AG09309 (cell line): ENCODE measurements at places on chromosomes 4 and X.

GRCh38 chr4:147778942-147779341 lies 47.1 kb downstream of the ARHGAP10 start:
- no peak for DNase-seq

DNA sequence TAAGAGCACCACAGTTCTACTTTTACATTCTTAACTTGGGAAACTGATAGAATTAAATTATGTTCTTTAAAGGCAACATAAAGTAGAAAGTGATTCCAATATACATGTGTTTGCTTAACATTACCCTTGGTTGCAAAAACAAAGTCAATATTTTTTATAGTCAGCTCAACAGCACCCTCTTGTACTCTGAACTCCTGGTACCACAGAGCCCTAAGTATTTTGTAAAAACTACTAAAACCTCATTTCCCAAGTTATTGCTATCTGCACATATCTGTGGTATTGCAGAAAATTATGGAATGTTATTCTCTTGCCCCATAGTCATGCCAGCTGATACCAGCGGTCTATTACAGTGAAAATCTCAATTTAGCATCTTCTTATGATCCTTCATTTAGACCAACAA lies 2.9 kb downstream of the KIF4A start:
- no peak for DNase-seq

DNA sequence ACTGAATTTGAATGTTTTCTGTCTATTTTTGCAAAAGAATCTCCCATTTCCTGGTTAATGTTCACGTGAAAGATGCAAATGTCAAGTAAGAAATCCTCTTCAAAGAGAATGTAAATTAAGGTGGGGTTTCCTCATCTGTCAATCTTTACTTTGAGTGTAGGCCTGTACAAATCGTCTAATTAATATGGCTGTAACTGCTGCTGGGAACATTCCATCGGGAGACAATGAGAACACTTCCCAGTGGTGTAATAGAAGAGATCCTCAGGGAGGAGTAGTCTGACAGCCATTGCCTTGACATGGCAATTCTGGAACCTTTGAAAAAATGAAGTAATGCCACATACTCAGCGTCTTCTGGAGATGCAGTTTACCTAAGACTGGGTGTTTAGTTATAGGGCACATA lies 3.7 kb downstream of the EREG start:
- DNase-seq: no peak

GRCh38 chr4:172951679-172952451 lies 216.7 kb upstream of the GALNT7 start:
- no peak for DNase-seq

- DNase-seq: peak; percentile 88
Observed at GRCh38 chrX:131792356-131792749, 230.7 kb upstream of the STK26 start.

DNA sequence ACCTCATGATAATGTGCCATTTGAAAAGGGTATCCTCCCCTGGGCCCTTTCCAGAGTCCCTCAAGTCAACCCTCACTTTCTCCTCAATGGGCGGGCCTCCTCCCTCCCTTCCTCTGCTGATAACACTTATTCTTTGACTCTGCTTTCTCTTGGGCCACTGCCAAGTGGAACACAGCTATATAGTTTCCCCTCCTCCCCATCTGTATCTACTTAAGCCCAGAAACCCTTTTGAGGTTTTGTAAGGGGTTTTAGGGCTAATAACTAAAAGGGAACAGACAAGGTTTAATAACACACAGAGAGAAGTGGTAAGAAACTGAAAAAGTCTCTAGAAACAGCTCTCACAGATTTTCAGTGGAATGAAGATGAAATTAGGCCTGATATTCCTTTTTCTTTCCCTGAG lies 116.7 kb downstream of the GPC3 start:
- no peak for DNase-seq

DNA sequence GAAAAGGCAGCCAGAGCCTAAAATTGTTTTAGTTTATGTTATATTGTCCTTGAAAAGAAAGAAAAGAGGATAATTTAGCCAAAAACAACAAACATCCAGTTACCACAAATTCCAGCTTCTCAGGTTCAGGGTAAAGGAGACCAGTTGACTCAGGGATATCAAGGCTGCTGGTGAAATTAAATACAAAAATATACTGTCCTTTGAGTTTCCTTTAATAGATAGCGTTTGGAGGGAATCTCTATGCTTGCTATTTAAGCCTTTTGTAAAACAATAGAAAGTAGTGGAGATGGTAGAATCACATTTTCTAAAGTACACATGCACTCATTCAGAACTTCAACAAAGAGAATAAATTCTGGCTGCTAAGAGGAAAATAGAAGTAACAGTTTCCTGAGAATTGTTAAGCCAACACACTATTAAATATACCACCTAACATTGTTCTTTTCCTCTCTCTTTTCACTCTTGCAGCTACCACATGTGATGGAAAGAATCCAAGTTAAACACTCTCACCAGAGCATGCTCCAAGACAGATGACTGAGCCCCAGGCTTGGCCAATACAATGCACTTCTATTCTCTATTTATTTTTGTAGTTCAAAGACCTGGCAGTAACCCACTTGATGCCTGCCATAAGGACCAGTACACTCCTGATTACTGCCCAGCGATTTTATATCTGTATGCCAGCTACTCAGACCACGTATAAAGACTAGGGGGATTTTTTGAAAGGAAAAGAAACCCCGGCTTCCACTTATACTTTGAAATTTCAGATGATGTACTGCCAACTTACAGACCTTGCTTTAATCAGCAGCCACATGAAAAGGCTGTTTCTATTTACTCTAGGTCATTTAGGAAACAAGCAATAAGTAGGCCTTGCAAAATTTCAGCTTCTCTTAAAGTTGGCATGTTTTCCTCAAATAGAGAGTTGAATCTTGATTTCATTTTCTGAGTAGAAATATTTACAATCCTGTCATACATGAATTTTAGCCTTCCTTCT lies 756.9 kb downstream of the FAT4 start:
- DNase-seq: peak; percentile 18

GRCh38 chr4:56220261-56220660 lies 167.0 kb downstream of the AASDH start:
- no peak for DNase-seq

GRCh38 chrX:13131396-13132137 lies 87.1 kb upstream of the FAM9C start:
- DNase-seq: no peak

DNA sequence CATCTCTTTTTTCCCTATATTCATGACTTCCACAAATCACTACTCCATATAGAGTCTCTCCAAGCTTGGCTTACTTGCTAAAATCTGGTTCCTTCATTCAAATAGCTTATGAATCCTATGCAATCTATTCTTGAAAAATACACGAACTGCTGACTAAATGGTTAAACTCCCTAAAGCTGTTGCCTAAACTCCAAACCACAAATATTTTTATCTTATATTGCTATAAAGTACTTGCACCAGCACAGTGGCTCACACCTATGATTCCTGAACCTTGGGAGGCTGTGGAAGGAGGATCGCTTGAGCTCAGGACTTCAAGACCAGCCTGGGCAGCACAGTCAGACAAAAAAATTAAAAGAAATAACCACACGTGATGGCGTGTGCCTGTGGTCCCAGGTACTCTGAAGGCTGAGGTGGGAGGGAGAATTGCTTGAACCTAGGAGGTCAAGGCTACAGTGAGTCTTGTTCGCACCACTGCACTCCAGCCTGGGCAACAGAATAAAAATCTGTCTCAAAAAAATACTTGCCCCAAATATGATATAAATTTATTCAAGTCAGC lies 2.2 kb downstream of the FBXO8 start:
- no peak for DNase-seq

DNA sequence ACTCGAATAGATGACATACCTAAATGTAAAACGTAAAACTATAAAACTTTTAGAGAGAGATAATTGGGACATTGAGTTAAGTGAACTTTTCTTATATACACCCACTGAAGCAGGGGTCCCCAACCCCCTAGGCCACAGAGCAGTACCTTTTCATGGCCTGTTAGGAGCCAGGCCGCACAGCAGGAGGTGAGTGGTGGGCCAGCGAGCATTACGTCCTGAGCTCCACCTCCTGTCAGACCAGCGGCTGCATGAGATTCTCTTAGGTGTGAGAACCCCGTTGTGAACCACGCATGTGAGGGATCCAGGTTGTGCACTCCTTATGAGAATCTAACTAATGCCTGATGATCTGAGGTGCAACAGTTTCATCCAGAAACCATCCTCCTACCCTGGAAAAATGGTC lies 114.8 kb downstream of the HMX1 start:
- DNase-seq: no peak

- DNase-seq: no peak
Observed at GRCh38 chrX:25279510-25279909, 263.7 kb upstream of the ARX start.

DNA sequence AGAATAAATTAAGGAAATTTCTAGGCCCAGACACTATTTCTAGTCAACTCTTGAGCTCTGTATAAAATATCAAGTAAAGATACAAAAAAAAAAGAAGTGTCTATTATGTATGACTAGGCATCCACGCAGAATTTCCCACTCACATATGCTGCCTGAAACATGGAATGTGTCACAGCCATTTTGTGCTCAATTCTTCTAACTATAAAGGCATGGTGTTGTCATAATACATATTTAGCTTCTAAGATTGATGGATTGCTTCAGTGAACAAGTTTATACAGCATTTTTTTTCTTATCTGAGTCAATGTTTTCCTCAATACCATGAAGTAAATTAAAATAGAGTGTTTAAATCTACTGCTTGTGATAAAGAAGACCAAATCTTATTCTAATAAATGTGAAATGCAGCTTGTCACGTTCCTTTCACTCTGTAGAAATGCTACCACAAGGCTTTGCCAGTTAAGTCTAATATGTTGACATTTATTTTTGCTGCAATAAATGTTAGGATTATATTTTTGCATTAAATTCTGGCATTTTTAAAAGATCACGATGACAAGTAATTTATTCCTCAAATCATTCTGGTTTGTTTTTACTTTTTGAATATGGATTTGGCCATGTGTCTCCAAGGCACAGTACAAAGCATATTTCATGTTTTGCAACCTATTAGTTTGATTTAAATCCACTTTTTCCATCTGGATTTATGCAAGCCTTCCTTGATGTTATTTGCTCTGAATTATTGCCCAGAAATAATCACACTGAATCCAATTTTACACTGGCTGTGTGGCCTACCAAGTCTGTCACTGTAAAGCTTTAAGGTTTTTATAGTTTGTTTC lies 1829.0 kb upstream of the PCDH7 start:
- DNase-seq: no peak

DNA sequence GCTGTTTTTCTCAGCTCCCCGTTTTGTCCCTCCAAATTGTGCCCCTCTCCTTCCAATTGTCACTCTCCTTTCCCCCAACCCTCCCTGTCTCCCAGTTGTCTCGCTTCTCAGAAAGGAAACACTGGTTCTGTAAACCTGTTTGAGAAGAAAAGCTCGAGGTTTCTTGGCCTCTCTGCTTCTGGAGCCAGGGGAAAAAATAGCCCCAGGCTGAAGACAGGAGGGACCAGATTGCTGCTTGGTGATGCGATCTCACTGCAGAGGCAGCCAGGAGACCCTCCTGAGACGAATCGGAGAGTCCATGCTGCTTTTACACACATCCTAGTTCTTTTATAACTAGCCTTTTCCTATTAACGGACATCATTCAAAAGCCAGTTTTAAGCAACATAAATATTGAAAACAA lies 21.2 kb downstream of the TRIML1 start:
- DNase-seq: no peak

GRCh38 chr4:171981185-171981584 lies 168.0 kb downstream of the GALNTL6 start:
- DNase-seq: no peak

- DNase-seq: no peak
Observed at GRCh38 chr4:120724656-120725055, 197.9 kb downstream of the PRDM5 start.

DNA sequence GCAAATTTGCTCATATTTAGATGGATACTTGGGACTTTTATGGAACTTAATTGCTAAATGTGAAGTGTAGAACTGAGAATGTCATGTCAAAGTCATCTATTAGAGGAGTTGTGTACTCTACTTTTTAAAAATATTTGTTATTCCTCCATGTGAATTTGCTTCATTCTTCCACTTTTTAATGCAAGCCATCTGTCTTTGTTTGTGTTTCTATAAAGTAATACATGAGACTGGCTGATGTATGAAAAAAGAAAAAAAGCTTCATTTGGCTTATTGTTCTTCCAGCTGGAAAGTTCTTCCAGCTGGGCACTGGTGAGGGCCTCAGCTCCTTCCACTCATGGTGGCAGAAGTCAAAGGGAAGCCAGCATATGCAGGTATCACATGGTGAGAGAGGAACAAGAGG lies 114.6 kb upstream of the GRID2 start:
- DNase-seq: no peak

- peak; percentile 48 for DNase-seq
Observed at GRCh38 chr4:98652996-98653395, 5.4 kb downstream of the TSPAN5 start.

- no peak for DNase-seq
Observed at GRCh38 chrX:119389871-119390501, 9.2 kb upstream of the SLC25A43 start.

DNA sequence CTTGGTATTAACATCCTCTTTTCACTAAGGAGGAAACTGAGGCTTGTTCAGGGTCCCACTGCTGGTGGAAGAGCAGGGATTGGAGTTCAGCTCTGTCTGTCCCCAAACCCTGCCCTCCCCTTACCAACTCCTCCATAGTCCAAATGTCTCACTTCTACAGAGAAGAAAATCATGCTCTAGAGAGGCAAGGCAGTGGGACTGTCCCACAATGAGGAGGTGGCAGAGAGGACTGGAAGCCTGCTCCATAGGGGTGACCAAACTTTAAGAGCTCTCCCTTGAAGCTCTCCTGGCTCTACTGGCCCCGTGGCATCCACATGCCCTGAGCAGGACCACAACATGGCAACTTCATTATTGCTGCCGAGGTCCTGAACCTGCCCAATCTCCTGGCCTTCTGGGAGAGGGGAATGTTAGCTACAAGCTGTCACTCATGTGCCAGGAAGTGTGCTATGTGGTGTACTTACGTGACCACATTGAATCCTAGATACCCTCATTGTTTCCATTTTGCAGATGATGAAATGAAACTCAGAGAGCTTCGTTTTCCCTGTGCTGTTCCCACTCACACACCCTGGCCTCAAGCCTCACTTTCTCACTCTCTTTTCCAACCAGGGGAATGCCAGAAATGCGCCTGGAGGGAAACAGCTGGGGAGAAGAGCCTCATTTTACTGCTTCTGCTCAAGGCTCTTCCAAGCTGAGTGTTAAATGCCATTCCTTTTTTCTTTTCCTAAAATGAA lies 71.5 kb downstream of the ANAPC4 start:
- peak; percentile 75 for DNase-seq

GRCh38 chrX:27860337-27860736 lies 52.5 kb downstream of the MAGEB10 start:
- DNase-seq: no peak

GRCh38 chrX:960821-961220 lies 251.6 kb downstream of the CRLF2 start:
- no peak for DNase-seq

DNA sequence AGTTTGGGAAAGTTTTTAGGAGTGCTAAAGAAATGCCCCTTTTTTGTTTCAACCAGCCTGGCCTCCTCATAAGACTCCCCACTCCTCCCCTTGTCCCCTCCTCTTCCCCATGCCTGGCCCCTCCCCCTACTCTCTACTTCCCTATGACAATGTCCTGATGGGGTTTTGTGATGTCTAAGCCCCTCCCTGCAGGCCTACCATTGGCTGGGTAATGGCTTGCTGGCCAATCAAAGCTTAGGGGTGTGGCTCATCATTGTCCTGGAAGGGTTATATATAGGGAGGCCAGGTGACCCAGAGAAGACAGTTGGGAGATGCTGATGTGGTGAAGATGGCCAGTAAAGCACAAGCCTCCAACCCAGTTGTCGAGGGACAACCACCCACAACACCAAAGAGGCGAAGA lies 48.2 kb upstream of the PASD1 start:
- no peak for DNase-seq

GRCh38 chr4:30754021-30754420 lies 33.9 kb downstream of the PCDH7 start:
- DNase-seq: no peak

- DNase-seq: no peak
Observed at GRCh38 chr4:89567936-89568335, 260.3 kb upstream of the GPRIN3 start.
